ENCODE measurements at places on chromosomes 2 and 18.

GRCh38 chr2:8380566-8380965, 301.3 kb upstream of the ID2 start:
- no peak for DNase-seq

DNA sequence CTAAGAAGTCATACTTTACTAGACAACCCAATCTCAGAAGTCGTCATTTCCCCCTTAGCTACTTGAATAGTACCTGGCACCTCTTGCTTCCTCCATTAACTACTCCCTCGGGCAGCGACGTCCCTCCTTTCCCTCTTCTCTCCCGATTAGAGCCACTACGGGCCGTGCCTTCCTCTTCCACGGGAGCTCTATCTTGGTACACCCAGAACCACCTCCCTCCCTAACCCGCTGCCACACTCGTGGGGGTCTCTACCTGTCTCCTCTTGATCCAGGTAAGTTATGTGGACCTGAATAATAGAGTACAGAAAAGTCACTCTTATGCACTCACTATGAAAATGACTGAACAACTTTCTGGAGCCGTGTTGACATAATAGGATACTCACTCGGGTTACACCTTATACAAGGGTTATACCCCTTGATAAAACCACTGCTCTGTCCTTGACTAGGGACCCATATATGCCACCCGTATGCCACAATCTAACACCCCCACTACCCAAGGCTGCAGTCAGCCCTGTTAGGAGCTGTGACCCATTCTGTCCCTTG, 595 bp upstream of the HDHD2 start:
- no peak for DNase-seq

DNA sequence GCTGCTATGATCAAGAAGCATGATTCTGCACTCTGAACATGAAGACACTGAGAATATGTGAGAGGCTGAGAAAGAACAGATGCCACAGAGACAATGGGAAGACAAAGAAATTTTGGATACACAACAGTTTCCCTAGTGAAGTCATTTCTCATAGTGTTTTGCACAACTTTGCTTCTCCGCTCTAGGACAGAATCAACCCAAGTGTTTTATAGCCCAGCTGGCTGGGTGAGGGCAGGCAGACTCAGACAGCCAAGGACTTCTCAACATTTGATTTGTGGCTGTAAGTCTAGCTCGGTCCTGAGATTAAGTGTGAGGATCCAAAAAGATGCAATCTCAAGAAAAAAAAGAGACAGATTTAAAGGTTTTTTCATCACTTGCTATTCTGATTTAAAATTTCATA, 536.5 kb upstream of the CRIM1 start:
- DNase-seq = no peak

GRCh38 chr18:56872140-56872539, 221.0 kb downstream of the WDR7 start:
- DNase-seq = no peak

DNA sequence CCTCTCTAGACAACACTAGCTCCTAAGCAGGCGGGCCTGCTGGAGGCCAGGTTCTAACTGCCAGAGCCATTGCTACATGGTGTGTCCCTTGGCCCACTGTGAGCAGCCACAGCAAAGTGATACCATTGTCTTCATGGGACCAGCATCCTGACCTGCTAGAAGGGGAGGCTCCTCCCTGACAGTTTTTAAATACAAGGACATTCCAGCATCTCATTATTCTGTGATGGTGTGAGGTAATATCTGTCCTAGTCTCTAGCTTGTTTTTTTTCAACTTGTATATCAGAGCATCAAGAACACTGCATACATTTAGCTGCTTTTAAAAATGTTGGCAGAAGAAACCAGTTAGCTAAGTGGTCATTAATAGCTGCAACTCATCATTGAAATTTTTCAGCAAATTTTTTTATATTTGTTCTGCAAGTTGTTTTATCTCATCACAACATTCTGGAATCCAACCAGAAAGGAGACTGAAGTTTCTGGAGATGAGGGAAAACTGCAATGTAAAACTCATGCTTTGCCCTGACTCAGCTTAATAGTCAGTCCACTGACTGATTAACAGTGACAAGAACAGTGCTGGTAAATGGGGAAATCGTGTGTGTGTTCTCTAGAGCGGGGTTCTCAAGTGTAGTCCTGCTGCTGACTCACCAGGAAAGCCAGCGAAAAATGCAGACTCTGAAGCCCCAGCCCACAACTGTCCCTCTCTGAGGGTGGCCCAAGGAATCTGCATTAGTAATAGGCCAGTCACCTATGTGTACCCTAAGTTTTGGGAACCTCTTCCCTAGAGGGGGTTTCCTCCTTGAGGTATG, 17.8 kb downstream of the MAPRE3 start:
- DNase-seq = peak; percentile 78

- no peak for DNase-seq
Observed at GRCh38 chr18:27136208-27136535, 48.9 kb downstream of the CHST9 start.

- DNase-seq = no peak
Observed at GRCh38 chr18:79784071-79784913, 13.4 kb upstream of the KCNG2 start.

DNA sequence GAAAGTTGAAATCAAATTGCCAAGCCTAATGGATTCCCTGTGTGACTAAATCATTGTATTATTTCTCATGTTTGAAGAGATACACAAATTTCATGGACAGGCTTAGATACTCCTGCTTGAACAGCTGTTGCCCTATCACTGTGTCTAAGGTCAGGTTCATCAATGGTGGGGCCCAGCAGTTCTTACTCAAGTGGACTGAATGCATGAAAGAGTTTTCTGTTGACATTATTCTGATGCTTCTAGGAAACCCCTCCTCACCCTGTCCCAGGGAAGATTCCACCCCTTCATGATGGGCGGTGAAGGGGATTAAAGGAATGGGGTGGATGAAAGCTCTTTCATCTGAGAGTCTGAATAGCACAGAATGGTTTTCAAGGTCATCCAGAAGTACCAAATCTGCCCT, 148.8 kb downstream of the INO80D start:
- no peak for DNase-seq

- peak; percentile 55 for DNase-seq
Observed at GRCh38 chr18:377088-377487, 109.2 kb upstream of the THOC1 start.

GRCh38 chr2:14633061-14633460, 544 bp downstream of the LRATD1 start:
- DNase-seq = no peak

Measured in fibroblast of upper back skin (primary cell).